Upper lobe of left lung (tissue), 6 donors: ENCODE measurements at places on chromosomes 7 and 10. TPM values are rescaled to one million over a fixed set of nuclear protein-coding genes. Genes with fewer than 3 reads are reported as not detected.

DNA sequence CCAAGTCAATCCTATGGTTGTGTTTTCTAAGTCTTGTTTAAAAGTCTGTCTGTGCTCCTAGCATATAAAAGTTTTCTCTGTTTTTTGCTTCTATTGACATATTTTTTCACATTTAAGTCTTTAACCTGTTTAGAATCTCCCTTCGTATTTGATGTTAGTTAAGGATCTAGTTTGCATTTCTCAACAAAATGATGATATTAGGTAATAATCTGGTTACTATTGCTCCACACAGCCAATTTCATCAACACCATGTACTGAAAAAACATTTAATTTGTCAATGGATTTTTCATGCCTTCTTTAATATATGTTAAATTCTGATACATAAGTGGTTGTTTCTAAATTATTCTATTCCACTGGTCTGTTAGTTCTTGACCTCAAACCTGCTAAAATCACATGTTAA lies 17.5 kb upstream of the TSGA13 start:
- DNase-seq = no peak

- no peak for DNase-seq
Measured at GRCh38 chr7:30246392-30246791, 38.0 kb upstream of the ZNRF2 start.

Gene SSC4D
- not detected for total RNA-seq

GRCh38 chr7:142754681-142755575 lies 5.7 kb downstream of the PRSS1 start:
- no peak for DNase-seq

Gene ERVW-1
- total RNA-seq = not detected

DNA sequence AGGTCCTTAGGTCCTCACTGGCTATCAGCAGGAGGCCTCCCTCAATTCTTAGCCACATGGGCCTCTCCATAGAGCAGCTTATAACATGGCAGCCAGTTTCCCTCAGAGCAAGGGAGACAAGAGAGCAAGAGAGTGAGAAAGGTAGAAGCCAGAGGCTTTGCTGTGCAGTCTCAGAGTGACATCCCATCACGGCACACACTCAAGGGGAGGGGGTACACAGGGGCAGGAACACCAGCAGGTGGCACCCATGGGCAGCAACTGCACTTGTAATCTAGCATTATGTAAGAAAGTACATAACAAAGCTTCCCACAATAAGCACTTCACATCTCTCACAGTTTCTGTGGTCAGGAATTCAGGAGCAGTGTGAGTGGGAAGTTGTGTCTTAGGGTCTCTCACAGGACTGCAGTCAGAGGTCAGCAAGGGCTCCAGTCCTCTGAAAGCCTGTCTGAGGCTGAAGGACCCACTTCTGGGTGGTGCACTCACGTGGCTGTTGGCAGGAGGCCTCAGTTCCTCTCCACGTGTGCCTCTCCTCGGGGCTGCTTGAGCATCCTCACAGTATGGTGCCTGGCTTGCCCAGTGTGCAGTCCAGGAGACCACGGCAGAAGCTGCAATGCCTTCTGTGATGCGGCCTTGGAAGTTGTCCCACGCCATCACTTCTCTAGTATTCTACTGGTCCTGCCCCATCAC lies 159.4 kb downstream of the OAT start:
- DNase-seq = no peak

DNA sequence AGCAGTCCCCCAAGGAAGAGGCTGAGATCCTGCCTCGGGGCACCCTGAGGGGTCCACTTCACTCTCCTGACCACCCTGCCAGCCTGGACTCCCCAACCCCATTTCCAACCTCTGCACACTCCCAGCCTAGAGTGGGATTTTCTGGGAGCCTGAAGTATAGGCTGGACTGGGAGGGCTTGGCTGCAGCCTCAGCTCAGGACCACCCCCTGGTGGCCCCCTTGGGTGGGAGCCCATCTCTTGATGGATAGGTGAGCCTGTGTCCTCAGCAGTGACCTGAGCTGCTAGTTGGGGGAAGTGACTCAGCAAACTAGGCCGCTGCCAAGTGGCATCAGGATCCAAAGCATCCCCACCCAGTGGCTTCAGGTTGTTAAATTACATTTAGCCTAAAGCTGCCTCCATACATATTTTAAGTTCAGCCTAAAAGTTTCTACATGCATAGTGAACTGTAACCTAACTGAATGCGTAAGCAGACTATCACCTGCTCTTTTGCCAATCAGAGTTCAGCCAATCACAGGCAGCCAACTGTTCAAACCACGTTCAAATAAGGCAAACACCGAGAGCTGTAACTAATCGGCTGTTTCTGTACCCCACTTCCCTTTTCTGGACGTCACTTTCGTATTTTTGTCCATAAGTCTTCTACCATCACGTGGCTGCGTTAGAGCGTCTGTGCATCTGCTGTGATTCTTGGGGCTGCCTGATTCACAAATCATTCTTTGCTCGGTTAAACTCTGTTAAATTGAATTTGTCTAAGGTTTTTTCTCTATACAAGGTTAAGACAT lies 144.0 kb downstream of the PLPP4 start:
- no peak for DNase-seq

Gene CARD11
- 7.0 TPM for total RNA-seq

Gene SPDYE6
- total RNA-seq = not detected

DNA sequence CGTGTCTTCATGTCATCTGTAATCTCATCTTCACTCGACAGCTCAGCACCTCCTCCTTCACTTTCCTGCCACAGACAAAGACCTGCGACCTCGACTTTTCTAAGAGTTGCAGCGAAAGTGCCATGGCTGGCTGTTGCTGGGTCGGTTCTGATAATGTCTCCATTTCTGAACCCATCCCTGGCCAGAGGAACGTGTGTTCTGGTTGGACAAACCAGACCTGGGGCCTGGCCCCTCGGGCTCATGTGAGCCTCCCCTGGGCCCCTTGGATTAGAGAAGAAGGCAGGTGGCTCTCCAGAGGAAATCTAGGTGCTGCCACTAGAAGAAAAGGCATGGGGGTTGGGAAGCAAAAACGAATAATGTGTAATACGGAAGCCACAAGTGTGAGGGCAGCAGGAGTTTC lies 273.7 kb downstream of the GLRX3 start:
- DNase-seq = no peak

DNA sequence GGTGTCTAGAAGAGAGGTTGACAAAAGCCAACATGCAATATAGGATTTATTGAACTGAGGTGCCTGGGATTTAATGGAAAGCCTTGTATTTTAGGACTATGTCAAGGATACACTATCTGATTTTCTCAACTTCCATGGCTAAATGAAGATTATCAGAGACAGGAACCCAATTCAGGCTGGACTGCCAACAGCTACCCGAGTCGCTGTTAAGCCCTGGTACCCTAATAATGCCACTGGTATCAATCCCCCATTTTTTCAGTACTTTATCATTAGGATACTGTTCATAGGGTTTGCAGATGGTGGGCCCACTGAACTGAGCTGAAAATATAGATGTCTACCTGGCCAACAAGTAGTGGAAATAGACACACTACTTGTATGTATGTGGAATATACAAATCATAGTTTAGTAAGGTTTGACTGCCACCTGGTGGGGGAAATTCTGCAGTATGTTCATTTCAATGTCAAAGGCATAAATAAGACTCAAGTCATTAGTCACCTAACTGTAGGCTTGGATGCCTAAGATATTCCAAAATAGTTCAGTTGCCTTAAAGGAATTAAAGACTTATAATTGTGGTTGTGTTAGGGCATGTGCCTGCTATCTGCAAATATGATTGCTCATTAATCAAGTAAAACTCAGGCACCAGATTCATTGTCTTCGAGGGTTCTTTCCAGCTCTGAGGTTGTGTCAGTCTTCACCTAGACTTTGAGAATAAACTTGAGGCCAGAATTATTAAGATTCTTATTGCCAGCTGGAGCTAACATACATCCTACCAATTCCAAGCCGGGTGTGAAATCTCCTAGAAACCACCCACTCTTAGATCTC lies 34.1 kb upstream of the NOBOX start:
- DNase-seq = no peak
